ENCODE measurements at places on chromosomes 6 and 20. TPM values are rescaled to one million over a fixed set of nuclear protein-coding genes. Genes with fewer than 3 reads are reported as not detected.

DNA sequence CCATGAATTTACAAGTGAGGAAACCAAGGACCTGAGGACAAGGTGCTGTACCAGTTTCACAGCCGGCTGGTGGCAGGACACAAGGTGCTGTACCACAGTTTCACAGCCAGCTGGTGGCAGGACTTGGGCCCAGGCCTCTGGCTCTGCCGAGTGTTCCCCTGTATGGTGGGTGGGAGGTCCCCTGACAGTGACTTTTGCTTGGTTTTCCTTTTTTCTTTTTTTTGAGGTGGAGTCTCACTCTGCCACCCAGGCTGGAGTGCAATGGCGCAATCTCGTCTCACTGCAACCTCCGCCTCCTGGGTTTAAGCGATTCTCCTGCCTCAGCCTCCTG, 212.4 kb downstream of the LY86 start:
- H3K4me3 ChIP-seq, result no peak overlapping the region
- H3K27ac ChIP-seq, result no peak overlapping the region
- DNase-seq, result no peak
- H3K27me3 ChIP-seq, result no peaks in the 10 kb centered on the region
- no peaks in the 10 kb centered on the region for H3K4me1 ChIP-seq

DNA sequence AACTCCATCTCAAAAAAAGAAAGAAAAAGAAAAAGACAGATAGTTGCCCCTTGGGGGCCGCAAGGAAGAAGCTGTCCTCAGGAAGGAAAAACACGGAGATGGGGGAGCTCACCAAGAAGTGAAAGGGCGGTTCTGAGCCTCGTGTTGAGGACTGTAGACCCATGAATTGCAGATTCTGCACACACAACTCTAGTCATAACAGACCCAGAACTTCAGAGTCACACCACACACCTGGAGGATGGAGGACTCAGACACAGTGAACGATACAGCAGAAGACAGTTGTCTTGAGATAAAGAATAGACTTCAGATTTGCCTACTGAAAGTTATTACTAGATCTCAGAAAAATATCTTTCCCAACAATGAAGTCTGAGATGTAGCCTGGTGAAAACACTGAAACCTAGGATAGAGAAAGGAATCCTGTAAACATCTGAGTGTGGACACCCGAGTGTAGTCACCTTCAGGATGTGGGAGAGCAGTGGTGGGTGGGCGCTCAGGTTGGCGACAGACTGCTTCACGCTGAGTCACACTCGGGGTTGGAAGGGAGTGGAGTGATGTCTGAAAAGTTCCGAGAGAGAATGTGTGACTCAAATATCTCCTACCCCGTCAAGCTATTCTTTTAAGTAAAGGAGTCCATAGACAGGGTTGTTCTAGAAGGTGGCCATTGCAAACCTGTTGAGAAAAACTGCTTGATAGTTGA, 88.1 kb downstream of the MAP3K4 start:
- H3K36me3 ChIP-seq, result peaks cover 12% of the 10 kb centered on the region
- H3K27me3 ChIP-seq, result no peaks in the 10 kb centered on the region
- H3K4me3 ChIP-seq, result no peak overlapping the region
- DNase-seq, result no peak

DNA sequence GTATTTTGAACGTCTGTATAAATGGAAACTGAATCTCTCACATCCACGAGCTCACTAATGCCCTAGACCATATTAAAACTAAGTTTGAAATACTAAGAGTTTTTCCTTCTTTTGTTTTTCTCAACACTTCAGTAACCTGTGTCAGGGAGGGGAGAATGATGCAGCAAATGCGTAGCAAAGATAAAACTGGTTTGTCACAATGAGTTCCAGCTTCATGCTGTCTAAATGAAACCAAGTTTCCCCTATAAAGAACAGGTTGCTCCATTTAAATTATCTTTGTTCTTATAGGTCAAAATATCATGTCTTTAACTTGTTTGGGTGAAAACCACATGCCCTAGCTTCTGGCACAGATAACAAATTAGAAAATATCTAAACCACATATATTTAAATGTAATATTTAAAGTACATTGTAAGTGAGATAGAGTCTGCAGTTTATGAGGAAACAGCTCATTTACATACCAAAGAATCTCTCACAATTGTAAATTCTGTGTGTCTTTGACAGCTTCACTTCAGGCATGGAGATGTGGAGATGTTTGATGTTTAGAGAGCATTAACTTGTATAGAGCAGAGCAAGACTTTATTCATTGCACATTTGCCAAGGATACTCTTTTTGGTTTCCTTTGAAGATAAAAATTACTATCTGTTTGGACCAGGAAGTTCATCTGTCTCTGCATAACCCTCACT, 7.3 kb downstream of the TRDN start:
- H3K4me3 ChIP-seq, result no peak overlapping the region
- H3K4me1 ChIP-seq, result peaks cover 19% of the 10 kb centered on the region
- no peak for DNase-seq
- no peaks in the 10 kb centered on the region for H3K36me3 ChIP-seq

DNA sequence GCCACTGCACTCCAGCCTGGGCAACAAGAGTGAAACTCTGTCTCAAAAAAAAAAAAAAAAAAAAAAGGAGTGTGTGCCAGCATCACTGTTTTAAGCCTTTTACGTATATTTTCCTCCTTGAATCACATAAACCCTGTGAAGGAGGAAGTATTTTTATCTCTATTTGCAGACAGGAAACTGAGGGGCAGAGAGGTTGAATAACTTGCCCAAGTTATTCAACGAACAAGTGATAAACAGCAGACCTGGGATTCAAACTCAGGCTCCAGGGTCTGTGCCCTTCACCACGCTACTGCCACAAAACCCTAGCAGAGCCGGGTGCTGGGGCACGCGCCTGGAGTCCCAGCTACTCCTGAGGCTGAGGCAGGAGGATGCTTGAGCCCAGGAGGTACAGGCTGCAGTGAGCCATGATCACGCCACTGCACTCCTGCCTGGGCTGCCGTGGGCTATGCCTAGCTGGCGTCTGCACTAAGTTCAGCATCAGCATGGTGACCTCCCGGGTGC, 9.4 kb upstream of the AVP start:
- no peaks in the 10 kb centered on the region for H3K36me3 ChIP-seq
- H3K27me3 ChIP-seq, result peaks cover 35% of the 10 kb centered on the region
- H3K4me1 ChIP-seq, result no peaks in the 10 kb centered on the region
- no peak overlapping the region for H3K27ac ChIP-seq
- no peak overlapping the region for H3K4me3 ChIP-seq

DNA sequence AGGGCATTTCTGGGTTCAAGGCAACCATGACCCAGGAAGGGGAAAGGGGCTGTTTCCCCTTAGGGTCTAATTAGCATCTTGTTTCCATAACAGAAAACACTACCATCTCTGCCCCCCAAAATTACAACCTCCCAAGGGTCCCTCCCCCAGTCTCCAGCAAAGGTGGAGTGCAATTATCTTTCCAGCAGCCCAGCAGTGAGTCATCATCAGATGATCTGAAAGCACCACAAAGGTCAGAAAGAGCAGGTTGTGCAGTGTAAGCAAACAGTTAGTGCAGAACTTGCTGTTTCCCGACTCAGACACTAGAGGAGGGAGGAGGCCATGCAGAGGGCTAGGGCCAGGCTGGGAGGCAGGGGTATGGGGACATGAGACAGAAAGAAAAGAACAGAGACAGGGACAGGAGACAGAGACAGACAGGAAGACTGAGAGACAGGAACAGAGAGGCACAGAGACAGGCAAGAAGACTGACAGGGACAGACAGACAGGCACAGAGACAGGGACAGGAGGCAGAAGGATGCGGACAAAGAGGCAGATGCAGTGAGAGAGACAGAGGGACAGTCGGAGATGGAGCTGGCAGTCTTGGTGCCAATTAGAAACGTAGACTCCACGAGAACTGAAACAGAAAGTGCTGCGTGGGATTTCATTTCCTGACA, 62.5 kb downstream of the PYGB start:
- 0 out of 2 replicates have a peak, but pooled peaks cover 4% of the 10 kb centered on the region for H3K36me3 ChIP-seq
- H3K4me1 ChIP-seq, result no peaks in the 10 kb centered on the region
- H3K27me3 ChIP-seq, result no peaks in the 10 kb centered on the region
- DNase-seq, result peak; percentile 38

GRCh38 chr6:18763086-18763485, 375.9 kb downstream of the RNF144B start:
- DNase-seq, result no peak
- no peak overlapping the region for H3K27ac ChIP-seq
- no peaks in the 10 kb centered on the region for H3K4me1 ChIP-seq
- no peaks in the 10 kb centered on the region for H3K36me3 ChIP-seq
- no peaks in the 10 kb centered on the region for H3K27me3 ChIP-seq

- no peak overlapping the region for H3K27ac ChIP-seq
- no peaks in the 10 kb centered on the region for H3K36me3 ChIP-seq
- peaks cover 7% of the 10 kb centered on the region for H3K4me1 ChIP-seq
- no peak overlapping the region for H3K4me3 ChIP-seq
- DNase-seq, result no peak
- H3K27me3 ChIP-seq, result peaks cover 45% of the 10 kb centered on the region
Observed at GRCh38 chr20:3784216-3784853, 2.2 kb downstream of the CENPB start.

TRDN gene
- total RNA-seq, result 23.1 TPM

GINM1 gene
- 19.2 TPM for total RNA-seq

GRIK2 gene
- 3.0 TPM for total RNA-seq

ESR1 gene
- 0.94 TPM for total RNA-seq

SYNDIG1 gene
- total RNA-seq, result 7.4 TPM

Measured in GM23338 (cell line).